ENCODE measurements at places on chromosomes 11 and 22.

- no peak for DNase-seq
These were observed 202.7 kb downstream of the ARHGAP42 start for GRCh38 chr11:100889758-100890157.

- DNase-seq = peak; percentile 29
These were observed 48.5 kb downstream of the PACSIN2 start for GRCh38 chr22:42966497-42966896.

GRCh38 chr11:100240025-100240539 is 447.0 kb upstream of the ARHGAP42 start:
- no peak for DNase-seq

GRCh38 chr11:15146271-15147003 is 31.7 kb downstream of the INSC start:
- no peak for DNase-seq

GRCh38 chr11:74641289-74641688 is 48.9 kb downstream of the POLD3 start:
- no peak for DNase-seq

- no peak for DNase-seq
These were observed 157.0 kb upstream of the TIMP3 start for GRCh38 chr22:32644252-32645100.

DNA sequence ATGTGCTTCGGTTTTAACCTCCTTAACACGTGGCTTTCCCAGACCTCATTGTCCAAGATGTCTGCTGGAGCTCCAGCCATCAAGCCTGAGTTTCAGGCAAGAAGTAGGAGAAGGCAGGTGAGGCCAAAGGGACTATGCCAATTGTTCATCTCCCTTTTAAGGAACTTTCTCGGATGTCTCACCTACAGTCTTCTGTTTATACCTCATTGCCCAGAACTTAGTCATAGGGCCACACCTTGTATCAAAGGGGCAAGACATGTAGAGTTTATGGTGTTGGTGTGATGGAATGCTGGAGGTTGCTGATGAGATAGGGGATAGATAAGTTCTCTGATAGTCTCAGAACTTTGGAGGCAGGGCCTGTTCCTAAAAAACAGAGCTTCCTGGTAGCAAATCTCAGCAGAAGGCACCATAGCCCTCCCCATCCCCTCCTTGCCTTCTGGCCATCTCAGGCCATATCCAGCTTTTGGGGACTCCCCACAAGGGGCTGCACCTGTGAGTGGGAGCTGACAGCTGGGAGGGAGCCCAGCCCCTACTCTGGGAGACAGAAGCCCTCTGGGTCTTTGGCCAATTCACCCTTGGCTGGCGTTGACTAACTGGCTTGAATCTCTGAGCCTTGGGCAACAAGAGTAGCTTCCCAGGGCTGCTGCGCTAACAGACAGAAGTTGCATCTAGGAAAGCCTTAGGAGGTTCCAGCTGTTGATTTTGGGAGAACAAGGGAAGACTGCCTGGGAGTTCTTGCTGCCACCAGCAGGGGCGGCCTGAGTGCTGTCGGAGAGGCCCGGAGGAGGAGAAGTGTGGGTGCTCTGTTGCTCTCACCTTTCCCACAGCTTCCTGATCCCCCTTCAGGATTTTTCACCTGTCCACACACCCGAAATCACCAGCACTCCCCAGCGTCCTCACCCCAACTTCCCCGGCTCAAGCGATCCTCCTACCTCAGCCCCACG is 149.8 kb upstream of the THY1 start:
- DNase-seq = no peak

- peak; percentile 10 for DNase-seq
These were observed 429.7 kb downstream of the ETS1 start for GRCh38 chr11:128157423-128158298.
